ENCODE measurements at places on chromosomes 7 and 10.

- no peak for DNase-seq
These were observed 48.2 kb upstream of the VIPR2 start for GRCh38 chr7:159192725-159193453.

GRCh38 chr10:79435271-79436065 lies 10.0 kb downstream of the ZCCHC24 start:
- DNase-seq, result no peak

DNA sequence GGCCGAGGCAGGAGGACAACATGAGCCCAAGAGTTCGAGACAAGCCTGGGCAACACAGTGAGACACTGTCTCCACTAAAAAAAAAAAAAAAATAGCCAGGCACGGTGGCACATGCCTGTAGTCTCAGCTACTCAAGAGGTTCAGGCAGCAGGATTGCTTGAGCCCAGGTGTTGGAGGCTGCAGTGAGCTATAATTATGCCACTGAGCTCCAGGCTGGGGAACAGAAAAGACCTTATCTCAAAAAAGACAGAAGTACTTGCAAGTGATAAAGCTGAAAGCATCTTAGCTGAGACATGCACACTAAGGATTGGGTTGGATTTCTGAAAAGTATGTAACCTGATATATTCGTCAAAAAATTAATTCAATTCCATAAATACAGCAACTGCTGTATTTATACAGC lies 68.4 kb downstream of the PPP1R3C start:
- DNase-seq, result no peak

- no peak for DNase-seq
These were observed 298.3 kb downstream of the PTEN start for GRCh38 chr10:88161756-88162155.

- DNase-seq, result no peak
These were observed 32.9 kb downstream of the NRCAM start for GRCh38 chr7:108423089-108423989.

DNA sequence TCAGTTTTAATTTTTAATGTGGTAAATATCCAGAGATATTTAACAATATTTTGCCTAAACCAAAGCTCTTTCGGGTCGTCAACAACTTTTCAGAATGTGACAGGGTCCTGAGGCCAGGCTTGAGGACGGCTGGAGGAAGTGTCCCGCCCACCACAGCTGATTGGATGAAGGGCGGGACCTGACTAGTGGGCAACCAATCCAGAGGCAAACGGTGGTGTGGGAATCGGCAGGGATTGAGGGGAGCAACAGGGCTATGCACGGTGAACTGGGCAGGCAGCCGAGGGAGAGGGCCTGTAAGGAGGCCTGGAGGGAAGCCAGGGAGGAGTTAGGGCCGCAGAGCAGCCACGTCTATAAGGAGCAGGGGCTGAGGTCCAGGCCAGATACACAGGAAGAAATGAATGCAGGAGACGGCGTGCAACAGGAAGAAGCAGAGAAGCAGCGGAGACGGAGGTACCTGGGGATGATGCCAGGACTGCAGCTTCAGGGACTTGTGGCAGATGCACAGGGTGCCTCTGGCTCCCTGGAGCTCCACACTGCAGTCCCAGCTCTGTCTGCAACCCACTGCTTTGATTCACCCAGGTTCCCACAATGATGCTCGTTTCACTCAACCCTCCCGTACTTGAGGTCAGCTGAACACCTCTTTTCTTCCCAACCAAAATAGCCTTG lies 46.1 kb upstream of the ZMIZ1 start:
- no peak for DNase-seq

GRCh38 chr10:43342279-43343125 lies 28.9 kb upstream of the FXYD4 start:
- DNase-seq, result no peak

DNA sequence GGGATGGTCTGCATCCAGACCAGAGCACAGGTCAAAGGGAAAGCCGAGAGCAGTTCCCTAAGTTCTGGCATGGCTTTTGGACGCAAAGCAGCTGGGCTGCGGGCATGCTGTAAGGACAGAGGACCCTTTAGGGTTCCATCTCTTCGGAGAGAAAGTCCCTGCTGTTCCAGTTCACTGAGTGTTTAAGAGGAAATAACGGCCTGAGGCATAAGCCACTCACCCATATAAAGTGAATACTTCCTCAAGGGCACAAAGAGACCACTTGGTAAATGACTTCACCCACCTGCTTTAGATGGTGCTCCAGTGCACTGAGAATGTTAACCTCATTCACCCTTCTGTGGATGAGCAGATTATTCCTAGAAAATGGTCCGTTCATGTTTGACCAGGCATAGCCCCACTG lies 586.7 kb upstream of the GALNT17 start:
- no peak for DNase-seq

- no peak for DNase-seq
These were observed 25.1 kb upstream of the PDZD8 start for GRCh38 chr10:117400329-117400728.

- no peak for DNase-seq
These were observed 471.7 kb upstream of the GALNT17 start for GRCh38 chr7:70660154-70660818.

- DNase-seq, result no peak
These were observed 201.0 kb upstream of the LYZL2 start for GRCh38 chr10:30830315-30831230.

GRCh38 chr7:8434290-8435002 lies 1.0 kb downstream of the NXPH1 start:
- no peak for DNase-seq

DNA sequence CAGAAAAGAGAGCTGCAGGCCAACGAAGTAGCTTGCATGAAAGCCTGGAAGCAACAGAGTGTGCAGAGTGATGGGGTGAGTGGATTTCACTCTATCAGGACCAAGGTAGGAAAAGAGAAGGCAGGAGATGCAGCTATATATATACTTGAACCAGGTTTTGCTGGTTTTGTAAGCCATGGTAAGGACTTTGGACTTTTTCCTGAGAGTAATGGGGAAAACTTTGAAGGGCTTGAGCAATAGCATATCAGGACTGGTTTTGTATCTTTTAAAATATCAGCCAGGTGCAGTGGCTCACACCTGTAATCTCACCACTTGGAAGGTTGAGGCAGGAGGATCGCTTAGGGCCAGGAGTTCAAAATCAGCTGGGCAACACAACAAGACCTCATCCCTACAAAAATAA lies 120.6 kb upstream of the NRP1 start:
- DNase-seq, result no peak

GRCh38 chr10:101136007-101136707 lies 5.1 kb downstream of the TLX1 start:
- no peak for DNase-seq

DNA sequence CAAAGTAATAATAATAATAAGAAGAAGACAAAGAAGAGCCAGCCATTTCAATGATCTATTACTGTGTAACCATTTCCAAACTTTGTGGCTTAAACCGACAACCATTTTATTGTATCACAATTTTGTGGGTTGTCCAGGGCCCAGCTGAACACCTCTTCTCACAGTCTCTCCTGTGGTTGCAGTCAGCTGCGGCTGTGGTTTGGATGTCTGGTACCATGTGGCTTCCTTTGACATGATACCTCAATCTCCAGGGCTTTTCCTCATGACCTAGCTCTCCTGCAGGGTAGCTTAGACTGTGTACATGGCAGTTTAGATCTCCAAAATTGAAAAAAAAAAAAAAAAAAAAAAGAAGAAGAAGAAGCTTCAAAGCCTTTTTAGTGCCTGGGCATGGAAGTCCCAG lies 72.6 kb upstream of the NFKB2 start:
- DNase-seq, result no peak

- DNase-seq, result no peak
These were observed 32.5 kb downstream of the RHEB start for GRCh38 chr7:151487228-151487627.

DNA sequence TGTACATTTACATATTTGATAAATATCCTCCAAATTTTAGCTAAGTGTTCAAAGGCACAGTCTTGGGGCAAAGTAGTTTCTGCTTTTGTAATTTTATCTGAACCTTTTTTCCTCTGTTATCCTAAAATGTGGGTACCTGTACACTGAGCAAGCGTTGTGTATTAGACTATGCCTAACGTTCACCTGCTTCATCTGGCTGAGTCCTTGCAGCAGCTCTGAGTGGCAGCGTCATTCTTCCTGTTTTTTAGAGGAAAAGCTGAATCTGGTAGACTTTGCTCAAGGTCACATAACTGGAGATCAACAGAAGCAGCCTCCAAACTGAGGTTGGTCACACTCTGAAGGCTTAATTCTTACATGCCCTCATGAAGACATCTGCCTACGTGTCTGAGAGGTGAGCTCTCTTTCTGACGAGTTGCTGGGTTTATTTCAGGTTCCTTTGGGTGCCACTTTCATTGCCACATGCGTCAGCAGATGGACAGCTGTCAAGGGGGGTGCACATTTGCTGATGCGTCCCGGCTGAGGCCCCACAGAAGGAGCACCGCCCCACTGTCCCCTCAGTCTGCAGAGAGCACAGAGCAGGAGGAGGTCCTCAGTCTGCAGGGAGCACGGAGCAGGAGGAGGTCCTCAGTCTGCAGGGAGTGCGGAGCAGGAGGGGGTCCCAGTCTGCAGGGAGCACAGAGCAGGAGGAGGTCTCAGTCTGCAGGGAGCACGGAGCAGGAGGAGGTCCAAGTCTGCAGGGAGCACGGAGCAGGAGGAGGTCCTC lies 406.5 kb upstream of the SHH start:
- DNase-seq, result no peak
